ENCODE measurements at places on chromosomes 3 and 15. TPM values are rescaled to one million over a fixed set of nuclear protein-coding genes. Genes with fewer than 3 reads are reported as not detected.

Gene HTR3E
- not detected for total RNA-seq

Gene SNURF
- total RNA-seq: 44.4 TPM

Gene CD96
- 5.6 TPM for total RNA-seq

Gene VIPR1
- 24.4 TPM for total RNA-seq

Gene PLA2G4E
- total RNA-seq: not detected

Gene MLF1
- total RNA-seq: 9.9 TPM

Gene MYRIP
- total RNA-seq: 1.4 TPM

Gene LYZL4
- not detected for total RNA-seq

DNA sequence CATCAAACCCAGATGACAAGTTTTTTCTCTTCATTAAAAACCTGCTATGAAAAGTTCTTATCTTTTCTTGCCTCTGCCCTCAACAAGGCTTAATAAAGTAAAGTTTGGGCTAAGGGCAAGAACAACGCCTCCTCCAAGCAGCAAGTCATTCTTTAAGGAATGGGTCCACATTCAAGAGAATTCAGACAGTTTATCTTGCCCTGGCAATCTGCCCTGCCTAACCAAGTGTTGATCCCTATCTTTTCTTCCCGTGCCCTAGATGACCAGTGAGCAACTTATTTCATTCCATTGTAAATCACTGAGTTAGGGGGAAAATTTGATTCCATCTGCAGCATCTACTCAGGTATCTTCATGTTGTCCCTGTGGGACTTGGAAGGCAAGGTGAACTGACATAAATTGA lies 370.3 kb upstream of the DPPA4 start:
- no peaks in the 10 kb centered on the region for H3K36me3 ChIP-seq
- H3K27me3 ChIP-seq: no peaks in the 10 kb centered on the region
- H3K4me1 ChIP-seq: no peaks in the 10 kb centered on the region
- no peak overlapping the region for H3K4me3 ChIP-seq
- no peak for DNase-seq
- H3K27ac ChIP-seq: no peak overlapping the region

DNA sequence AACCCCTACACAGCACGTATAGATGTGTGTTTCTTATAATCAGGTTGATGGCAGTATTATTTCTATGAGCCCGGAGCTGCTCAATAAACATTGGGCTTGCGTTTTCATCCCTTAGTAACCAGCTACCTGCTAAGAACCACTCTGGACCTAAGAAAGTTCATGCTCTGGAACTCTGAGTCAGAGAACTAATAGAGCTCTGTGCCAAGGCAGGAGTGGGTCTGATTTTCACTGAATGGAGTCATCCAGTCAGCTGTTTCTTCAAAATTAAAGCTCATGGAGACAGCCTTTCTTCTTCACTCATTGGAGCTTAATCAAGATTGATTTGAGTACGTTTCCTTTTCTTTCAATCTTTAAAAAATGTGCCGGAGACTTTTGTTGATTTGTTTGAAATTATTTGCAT lies 145.7 kb downstream of the BBX start:
- DNase-seq: no peak
- H3K36me3 ChIP-seq: no peaks in the 10 kb centered on the region
- peaks cover 42% of the 10 kb centered on the region for H3K4me1 ChIP-seq
- no peak overlapping the region for H3K27ac ChIP-seq
- H3K4me3 ChIP-seq: no peak overlapping the region
- H3K27me3 ChIP-seq: no peaks in the 10 kb centered on the region

DNA sequence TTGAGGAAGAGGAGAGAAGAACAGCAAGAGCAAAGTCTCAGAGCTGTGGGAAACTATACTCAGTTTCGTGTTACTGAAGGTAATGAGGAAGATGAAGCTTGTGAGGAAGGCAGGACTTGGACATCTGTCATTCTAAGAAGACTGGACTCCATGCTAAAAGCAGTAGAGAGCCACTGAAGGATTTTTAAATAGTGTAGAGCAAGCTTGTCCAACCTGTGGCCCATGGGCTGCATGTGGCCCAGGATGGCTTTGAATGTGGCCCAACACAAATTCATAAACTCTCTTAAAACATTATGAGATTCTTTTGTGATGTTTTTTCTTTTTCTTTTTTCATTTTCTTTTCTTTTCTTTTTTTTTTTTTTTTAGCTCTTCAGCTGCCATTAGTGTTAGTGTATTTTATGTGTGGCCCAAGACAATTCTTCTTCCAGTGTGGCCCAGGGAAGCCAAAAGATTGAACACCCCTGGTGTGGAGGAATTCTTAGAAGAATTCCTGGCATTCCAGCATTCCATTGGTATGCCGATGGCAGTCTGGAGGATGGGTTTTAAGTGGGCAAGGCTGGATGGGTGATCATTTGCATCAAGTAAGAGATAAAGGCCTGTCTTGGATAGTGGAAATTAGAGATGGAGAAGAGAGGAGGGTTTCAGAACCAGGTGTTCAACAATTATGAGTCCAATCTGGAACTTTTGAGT lies 6.9 kb upstream of the NFKBIZ start:
- no peaks in the 10 kb centered on the region for H3K27me3 ChIP-seq
- peaks cover 2% of the 10 kb centered on the region for H3K4me1 ChIP-seq
- no peak overlapping the region for H3K27ac ChIP-seq
- no peak overlapping the region for H3K4me3 ChIP-seq
- H3K36me3 ChIP-seq: no peaks in the 10 kb centered on the region

DNA sequence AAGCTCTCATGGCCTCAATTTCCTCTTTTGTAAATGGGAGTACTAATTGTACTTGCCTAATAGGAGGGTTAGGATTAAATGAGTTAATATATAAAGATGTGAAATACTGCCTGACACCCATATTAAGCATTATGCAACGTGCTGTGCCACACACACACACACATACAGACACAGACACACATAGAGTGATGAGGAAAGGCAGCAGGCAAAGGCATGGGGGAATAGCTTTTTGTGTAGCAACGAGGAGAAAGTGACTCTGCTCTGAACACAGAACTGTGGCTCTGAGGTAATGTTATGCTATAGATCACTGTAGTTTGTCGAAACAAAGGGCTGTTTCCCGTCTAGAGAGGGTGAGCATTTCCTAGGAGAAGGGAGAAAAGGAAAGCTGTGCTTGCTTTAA lies 233.3 kb upstream of the SLCO3A1 start:
- no peaks in the 10 kb centered on the region for H3K4me1 ChIP-seq
- no peak overlapping the region for H3K27ac ChIP-seq
- H3K36me3 ChIP-seq: no peaks in the 10 kb centered on the region
- DNase-seq: no peak

- DNase-seq: no peak
- H3K4me1 ChIP-seq: no peaks in the 10 kb centered on the region
- no peak overlapping the region for H3K4me3 ChIP-seq
These were observed 36.0 kb downstream of the GNB5 start for GRCh38 chr15:52154896-52155865.

GRCh38 chr3:18847583-18848197 lies 300.6 kb upstream of the KCNH8 start:
- no peaks in the 10 kb centered on the region for H3K27me3 ChIP-seq
- H3K4me1 ChIP-seq: no peaks in the 10 kb centered on the region
- no peak overlapping the region for H3K27ac ChIP-seq
- H3K36me3 ChIP-seq: no peaks in the 10 kb centered on the region
- no peak for DNase-seq
- H3K4me3 ChIP-seq: no peak overlapping the region

GRCh38 chr15:100101426-100102089 lies 240.2 kb downstream of the ADAMTS17 start:
- H3K27ac ChIP-seq: no peak overlapping the region
- DNase-seq: no peak
- no peaks in the 10 kb centered on the region for H3K36me3 ChIP-seq
- no peak overlapping the region for H3K4me3 ChIP-seq

GRCh38 chr3:119514637-119515036 lies 16.3 kb downstream of the TIMMDC1 start:
- no peaks in the 10 kb centered on the region for H3K27me3 ChIP-seq
- H3K36me3 ChIP-seq: peaks cover 51% of the 10 kb centered on the region
- DNase-seq: no peak

- DNase-seq: no peak
- no peaks in the 10 kb centered on the region for H3K36me3 ChIP-seq
- H3K27me3 ChIP-seq: no peaks in the 10 kb centered on the region
- H3K4me3 ChIP-seq: no peak overlapping the region
These were observed 909 bp upstream of the GPD1L start for GRCh38 chr3:32105291-32106131.

DNA sequence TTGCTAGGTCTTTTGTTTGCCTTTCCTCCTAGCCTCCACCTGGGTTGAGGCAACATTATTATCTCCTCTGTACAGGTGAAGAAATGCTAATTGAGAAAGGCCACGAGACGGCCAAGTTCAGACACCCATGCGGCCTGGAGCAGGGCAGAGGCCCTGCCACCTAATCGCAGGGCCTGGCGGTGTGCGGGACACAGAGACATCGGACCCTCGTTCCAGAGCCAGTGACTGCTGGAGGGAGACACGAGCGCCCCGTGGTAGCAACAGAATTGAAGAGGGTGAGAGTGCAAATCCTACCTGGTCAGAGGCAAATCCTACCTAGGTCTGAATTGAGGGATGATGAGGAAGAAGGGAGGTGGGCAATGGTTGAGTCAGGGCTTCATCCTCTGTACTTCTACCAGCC lies 113.8 kb upstream of the MEF2A start:
- no peaks in the 10 kb centered on the region for H3K36me3 ChIP-seq
- peak overlapping the region; percentile 85 for H3K27ac ChIP-seq
- peaks cover 7% of the 10 kb centered on the region for H3K27me3 ChIP-seq

DNA sequence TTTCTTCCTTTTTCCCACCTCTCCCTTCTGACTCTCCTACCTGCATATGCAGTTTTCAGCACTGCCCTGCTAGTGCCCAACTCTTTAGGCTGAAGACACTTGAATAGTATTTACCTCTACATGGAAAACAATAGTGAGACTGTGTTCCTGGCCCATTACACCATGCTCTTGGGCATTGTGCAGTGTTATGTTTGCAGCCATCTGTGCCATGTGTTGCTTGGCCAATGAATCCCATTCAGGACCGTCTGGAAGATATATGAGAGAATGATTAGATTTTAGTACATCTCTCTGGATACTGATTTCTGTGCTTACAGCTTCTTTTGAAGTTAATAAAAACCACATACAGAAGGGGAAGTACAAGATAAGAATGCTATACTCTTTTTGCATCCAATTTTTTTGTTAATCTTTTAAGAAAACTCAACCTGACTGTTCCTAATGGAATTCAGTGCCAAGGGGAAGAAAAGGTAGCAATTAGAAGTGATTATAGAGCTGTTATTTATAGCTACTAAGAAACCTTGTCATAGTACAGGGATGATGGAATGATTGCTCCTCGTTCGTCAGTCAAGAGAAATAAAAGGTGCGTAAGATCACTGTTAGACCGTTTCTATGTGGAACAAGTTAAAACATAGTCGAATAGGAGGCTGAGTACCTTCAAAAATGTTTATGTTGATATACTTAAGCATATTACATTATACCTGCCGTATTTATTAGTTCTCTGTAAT lies 58.9 kb downstream of the TMEM41A start:
- H3K4me3 ChIP-seq: no peak overlapping the region
- H3K27me3 ChIP-seq: no peaks in the 10 kb centered on the region
- no peaks in the 10 kb centered on the region for H3K4me1 ChIP-seq
- no peak for DNase-seq
- no peaks in the 10 kb centered on the region for H3K36me3 ChIP-seq

DNA sequence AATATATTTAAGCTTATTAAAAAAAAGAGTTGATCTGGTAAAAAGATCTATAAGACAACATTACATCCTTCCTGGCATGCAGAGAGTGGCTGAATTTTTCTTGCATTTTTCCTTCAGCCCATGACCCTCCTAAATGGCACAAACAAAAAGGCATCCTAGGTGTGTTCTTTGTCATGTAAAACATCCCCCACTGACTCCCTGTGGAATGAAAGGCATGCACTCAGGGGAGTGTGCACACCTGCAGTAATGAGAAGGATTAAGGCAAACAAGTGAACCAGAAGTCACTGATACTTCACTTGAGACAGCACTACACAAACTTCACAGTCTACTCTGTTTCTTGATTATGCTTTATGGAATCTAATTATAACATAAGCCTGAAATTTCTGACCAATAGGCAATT lies 195.0 kb downstream of the RBMS3 start:
- DNase-seq: no peak
- H3K27me3 ChIP-seq: no peaks in the 10 kb centered on the region
- no peaks in the 10 kb centered on the region for H3K4me1 ChIP-seq
- no peak overlapping the region for H3K4me3 ChIP-seq
- H3K36me3 ChIP-seq: no peaks in the 10 kb centered on the region

- DNase-seq: no peak
- peak overlapping the region; percentile 24 for H3K27ac ChIP-seq
- H3K4me3 ChIP-seq: no peak overlapping the region
- H3K4me1 ChIP-seq: peaks cover 35% of the 10 kb centered on the region
These were observed 46.2 kb downstream of the IGSF11 start for GRCh38 chr3:118988198-118989130.

- DNase-seq: no peak
- H3K27me3 ChIP-seq: no peaks in the 10 kb centered on the region
These were observed 54.2 kb downstream of the FLNB start for GRCh38 chr3:58062472-58062871.

DNA sequence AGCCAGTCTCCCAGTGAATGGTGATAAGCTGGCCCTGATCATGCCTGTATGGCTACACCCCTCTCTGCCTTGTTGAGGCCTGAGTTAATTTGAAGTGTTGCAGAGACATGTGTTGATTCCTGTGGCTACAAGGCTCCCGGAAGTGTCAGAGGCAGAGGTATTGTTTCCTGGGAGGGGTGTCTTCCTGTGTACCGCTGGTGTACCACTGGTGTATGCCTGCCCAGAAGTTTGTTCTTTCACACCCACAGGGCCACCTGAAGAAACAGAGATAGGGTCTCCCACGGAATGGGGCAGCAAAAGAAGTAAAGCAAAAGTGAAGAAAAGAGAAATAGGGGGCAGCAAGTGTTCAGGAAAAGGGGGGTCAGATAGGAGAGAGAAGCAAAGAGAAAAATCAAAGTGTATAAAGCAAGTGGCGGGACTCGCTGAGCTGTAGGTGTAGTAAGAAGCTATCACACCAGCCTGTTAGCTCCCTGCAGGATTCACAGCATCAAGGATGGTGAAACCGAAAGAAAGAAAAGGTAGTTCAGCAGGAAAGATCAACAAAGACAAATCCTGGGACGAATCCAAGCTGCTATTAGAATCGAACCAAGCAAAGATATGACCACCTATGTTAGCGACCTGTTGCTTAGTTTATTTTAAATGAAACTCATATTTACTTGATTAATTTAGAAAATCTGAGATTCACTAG lies 36.6 kb upstream of the CD47 start:
- no peak overlapping the region for H3K4me3 ChIP-seq
- DNase-seq: no peak
- H3K4me1 ChIP-seq: no peaks in the 10 kb centered on the region

DNA sequence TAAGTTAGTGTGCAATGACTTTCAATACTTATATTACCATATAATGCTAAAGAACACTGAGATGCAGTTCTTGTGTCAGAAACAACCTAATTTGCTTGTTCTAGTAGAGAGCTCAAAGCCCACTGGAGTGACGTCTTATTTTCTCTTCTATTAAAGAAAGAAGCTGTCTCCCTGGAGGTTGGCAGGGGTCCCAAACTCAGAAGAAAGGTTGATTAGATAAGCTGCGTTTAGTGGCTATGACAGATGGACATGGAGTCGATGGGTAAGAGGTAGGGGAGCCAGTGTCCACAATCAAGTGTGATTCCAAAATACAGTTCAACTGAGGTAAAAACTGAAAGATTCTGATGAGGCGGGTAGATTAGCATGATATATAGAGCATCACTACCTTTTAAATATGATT lies 363.6 kb downstream of the NLGN1 start:
- no peaks in the 10 kb centered on the region for H3K36me3 ChIP-seq
- H3K4me3 ChIP-seq: no peak overlapping the region
- no peaks in the 10 kb centered on the region for H3K4me1 ChIP-seq
- no peak overlapping the region for H3K27ac ChIP-seq

GRCh38 chr3:102936511-102937045 lies 501.8 kb downstream of the ZPLD1 start:
- DNase-seq: no peak
- no peaks in the 10 kb centered on the region for H3K27me3 ChIP-seq
- no peak overlapping the region for H3K4me3 ChIP-seq
- no peaks in the 10 kb centered on the region for H3K4me1 ChIP-seq
